Naive thymus-derived CD8-positive, alpha-beta T cell (primary cell): ENCODE measurements at places on chromosomes 3 and 15.

DNA sequence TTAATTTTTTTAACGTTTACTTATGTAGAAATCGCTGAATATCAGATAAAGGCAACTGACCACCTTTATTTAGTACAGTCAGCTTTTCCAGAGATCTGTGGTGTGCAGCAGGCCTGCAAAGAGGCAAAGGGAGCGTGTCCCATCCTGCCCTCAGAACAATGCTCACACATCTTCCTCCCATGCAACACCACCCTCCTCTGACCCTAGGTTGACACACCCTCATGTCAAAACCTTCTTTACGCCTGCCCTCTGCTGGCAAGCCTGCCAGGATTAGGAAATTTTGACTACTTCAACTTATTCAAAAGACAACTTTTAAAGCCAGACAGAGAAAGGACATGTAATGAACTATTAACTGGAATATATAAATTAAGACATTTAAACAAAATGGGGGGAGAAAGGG is 513.7 kb downstream of the FOXP1 start:
- peaks cover 89% of the 10 kb centered on the region for H3K4me1 ChIP-seq
- H3K4me3 ChIP-seq: no peak overlapping the region
- peak; percentile 42 for DNase-seq
- H3K27ac ChIP-seq: peak overlapping the region; percentile 87

DNA sequence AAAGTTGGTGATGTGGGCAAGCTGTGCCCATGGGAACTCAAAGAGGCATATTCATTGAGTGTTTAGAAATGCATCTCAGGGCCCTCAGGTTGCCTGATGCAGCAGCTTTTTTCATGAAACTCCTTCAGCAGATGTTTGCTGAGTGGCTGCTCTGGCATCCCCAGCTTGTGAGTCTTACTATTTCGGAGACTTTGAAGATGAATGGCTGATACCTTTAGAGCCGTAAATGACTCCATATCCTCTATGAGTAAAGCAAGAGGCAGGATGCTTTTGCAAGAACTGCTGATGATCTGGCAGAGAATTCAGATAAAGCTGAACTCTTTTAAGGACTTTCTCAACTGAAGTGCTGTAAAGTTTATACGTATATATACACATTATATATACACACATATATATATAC is 384.3 kb downstream of the CACNA2D3 start:
- no peak overlapping the region for H3K27ac ChIP-seq
- no peaks in the 10 kb centered on the region for H3K4me1 ChIP-seq
- DNase-seq: no peak
- no peak overlapping the region for H3K4me3 ChIP-seq

GRCh38 chr3:115623044-115623868 is at the start of gene GAP43:
GAP43 (plus strand) TSS chr3:115623510; CDS start chr3:115623690, 180 bp downstream.
- no peak within 1 kb of the TSS for H3K27ac ChIP-seq
- H3K36me3 ChIP-seq: no peaks in the 10 kb centered on the region
- H3K4me1 ChIP-seq: peaks cover 4% of the 10 kb centered on the region
- H3K4me3 ChIP-seq: peak within 1 kb of the TSS; percentile 26
- H3K27me3 ChIP-seq: peaks cover 12% of the 10 kb centered on the region

DNA sequence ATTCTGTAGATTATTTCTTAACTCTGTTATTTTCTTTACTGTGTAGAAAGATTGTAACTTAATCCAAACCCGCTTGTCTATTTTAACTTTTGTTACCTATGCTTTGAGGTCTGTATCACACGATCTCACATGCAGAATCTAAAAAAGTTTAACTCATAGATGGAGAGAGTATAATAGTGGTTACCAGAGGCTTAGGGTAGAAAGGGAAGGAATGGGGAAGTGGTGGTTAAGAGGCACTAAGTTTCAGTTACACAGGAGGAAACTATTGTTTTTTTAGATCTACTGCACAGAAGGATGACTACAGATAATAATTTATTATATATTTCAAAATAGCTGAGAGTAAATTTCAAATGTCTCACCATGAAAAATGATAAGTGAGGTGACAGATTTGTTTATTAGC is 515.2 kb downstream of the RSL24D1 start:
- H3K36me3 ChIP-seq: no peaks in the 10 kb centered on the region
- H3K4me3 ChIP-seq: no peak overlapping the region
- H3K4me1 ChIP-seq: no peaks in the 10 kb centered on the region
- H3K27ac ChIP-seq: no peak overlapping the region
- peaks cover 1% of the 10 kb centered on the region for H3K27me3 ChIP-seq
- DNase-seq: no peak

- peaks cover 41% of the 10 kb centered on the region for H3K36me3 ChIP-seq
- no peak for DNase-seq
- no peak overlapping the region for H3K27ac ChIP-seq
- H3K27me3 ChIP-seq: no peaks in the 10 kb centered on the region
- peak overlapping the region; percentile 50 for H3K4me3 ChIP-seq
Measured at GRCh38 chr3:112958811-112959560, 15.9 kb downstream of the CD200R1 start.

DNA sequence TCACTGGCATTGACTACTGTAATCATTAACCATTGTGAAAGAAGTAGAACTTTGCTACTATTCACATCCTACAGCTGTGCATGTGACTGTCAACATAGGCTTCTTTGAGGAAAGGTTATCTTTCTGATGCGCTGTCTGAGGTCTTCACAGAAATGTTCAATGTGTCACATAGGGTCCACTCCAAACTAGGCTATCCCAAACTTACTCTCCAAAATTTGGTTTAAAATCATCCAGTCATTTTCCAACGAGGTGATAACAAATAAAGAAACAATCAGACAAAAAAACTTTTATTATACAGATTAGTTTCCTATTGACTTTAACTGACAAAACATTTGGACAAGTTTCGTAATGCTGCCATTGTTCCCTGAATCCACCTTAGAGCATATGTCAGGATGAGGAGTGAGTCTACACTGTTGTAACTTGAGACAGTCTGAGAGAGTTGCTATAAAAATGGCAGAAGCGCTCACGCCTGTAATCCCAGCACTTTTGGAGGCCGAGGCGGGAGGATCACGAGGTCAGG is 511.6 kb downstream of the PLOD2 start:
- H3K27ac ChIP-seq: no peak overlapping the region
- no peak overlapping the region for H3K4me3 ChIP-seq
- H3K4me1 ChIP-seq: no peaks in the 10 kb centered on the region
